ENCODE measurements at places on chromosomes 1 and 21. TPM values are rescaled to one million over a fixed set of nuclear protein-coding genes. Genes with fewer than 3 reads are reported as not detected.
A peak's percentile ranks its signal among the peaks of the same experiment; 100 is the strongest.

DNA sequence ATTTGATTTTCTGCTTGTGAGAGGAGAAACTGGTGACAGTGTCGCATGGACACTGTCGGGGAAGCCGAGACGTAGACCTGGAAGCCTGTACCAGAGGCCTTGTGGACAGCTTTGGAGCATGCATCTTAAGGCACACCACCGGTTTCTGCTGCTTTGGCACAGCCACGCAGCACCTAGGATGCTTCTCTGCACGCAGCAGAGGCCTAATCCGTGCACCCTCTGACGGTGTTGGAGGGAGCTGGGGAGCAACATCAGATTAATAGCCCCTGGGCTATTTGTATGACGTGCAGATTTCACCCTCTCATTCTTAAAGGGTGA lies 30.3 kb downstream of the TEX35 start:
- no peaks in the 10 kb centered on the region for H3K36me3 ChIP-seq
- H3K4me3 ChIP-seq, result peak overlapping the region; percentile 62

- no peak overlapping the region for H3K4me3 ChIP-seq
- no peak for DNase-seq
- peaks cover 34% of the 10 kb centered on the region for H3K4me1 ChIP-seq
These were observed 34.4 kb downstream of the ADGRL2 start for GRCh38 chr1:81834921-81835698.

GRCh38 chr1:58502519-58502918 lies 44.0 kb downstream of the OMA1 start:
- no peaks in the 10 kb centered on the region for H3K27me3 ChIP-seq
- H3K36me3 ChIP-seq, result peaks cover 5% of the 10 kb centered on the region
- DNase-seq, result no peak
- H3K4me3 ChIP-seq, result no peak overlapping the region
- no peak overlapping the region for H3K27ac ChIP-seq
- no peaks in the 10 kb centered on the region for H3K4me1 ChIP-seq

DNA sequence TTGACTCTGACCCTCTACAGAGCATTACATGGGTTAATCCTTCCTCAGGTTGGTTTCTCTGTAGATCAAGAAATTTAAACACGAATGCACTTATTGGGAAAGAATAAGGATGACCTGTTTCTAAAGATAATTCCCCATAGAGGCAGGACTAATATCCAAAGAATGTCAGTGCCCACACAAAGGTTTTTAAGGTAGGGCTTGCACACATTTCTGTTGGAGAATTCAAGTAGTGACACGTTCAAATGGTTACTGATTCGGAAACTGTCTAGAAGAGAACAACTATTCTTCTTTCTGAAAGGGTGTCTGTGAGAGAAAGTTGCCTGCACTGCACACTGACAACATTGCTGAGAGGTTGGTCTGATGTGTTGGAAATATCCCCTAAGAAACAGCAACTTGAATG lies 167.3 kb downstream of the ZNF326 start:
- no peak overlapping the region for H3K27ac ChIP-seq
- no peaks in the 10 kb centered on the region for H3K36me3 ChIP-seq
- H3K4me3 ChIP-seq, result no peak overlapping the region
- H3K4me1 ChIP-seq, result no peaks in the 10 kb centered on the region

The IGSF9 gene
- 5.6 TPM for total RNA-seq

The ZMYND12 gene
- total RNA-seq, result not detected

DNA sequence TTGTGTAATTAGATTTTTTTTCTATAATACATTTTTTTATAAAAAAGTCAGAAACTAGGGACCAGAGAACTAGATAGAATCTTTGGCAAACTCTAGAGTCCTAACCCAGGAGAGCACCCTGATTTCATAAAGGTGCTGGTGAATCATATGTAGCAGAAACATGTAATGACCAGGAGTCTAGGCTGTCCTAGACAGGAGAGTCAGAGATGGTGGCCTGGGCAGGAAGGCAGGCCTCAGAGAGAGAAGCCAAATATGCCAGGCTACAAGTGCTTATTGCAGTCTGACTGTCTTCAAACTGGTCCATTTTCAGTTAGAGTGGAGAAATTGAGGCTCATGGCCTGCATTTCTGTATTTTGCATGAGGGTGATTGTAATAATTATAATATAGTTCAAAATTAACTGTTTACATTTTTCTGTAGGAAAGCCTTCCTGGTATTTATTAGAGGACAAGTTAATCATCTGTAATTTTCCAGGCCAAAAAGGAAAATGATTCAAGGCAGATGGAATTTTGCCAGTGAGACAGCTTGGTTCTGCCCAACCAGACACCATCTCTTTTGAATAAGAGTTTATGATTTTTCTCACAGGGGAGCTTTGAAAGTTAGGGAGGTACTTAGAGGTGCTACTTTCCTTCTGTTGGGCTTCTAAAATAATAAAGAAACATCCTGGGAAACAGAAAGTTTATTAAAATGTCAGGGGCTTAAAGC lies 129.8 kb downstream of the S1PR1 start:
- H3K27me3 ChIP-seq, result no peaks in the 10 kb centered on the region
- H3K4me3 ChIP-seq, result no peak overlapping the region
- no peaks in the 10 kb centered on the region for H3K36me3 ChIP-seq
- DNase-seq, result no peak

The LCE1B gene
- not detected for total RNA-seq

DNA sequence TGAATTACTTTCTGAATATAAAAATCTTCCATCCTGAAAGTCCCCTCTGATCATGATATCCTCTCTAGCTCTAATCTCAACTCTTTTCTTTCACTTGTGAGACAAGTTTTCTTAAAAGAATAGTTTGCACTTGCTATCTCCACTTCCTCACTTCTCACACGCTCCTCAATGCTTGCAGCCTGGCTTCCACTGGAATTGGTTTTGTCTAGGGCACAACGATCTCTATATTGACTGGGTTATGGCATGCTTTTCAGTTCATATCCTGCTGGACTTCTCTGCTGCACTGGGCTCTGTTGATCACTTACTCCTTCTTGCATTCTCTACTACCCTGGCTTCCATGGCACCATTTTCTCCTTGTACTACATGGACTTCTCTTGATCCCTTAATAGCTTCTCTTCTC lies 474 bp downstream of the FCRLA start:
- H3K27ac ChIP-seq, result no peak overlapping the region
- no peak overlapping the region for H3K4me3 ChIP-seq
- no peaks in the 10 kb centered on the region for H3K36me3 ChIP-seq
- H3K4me1 ChIP-seq, result no peaks in the 10 kb centered on the region
- no peaks in the 10 kb centered on the region for H3K27me3 ChIP-seq

DNA sequence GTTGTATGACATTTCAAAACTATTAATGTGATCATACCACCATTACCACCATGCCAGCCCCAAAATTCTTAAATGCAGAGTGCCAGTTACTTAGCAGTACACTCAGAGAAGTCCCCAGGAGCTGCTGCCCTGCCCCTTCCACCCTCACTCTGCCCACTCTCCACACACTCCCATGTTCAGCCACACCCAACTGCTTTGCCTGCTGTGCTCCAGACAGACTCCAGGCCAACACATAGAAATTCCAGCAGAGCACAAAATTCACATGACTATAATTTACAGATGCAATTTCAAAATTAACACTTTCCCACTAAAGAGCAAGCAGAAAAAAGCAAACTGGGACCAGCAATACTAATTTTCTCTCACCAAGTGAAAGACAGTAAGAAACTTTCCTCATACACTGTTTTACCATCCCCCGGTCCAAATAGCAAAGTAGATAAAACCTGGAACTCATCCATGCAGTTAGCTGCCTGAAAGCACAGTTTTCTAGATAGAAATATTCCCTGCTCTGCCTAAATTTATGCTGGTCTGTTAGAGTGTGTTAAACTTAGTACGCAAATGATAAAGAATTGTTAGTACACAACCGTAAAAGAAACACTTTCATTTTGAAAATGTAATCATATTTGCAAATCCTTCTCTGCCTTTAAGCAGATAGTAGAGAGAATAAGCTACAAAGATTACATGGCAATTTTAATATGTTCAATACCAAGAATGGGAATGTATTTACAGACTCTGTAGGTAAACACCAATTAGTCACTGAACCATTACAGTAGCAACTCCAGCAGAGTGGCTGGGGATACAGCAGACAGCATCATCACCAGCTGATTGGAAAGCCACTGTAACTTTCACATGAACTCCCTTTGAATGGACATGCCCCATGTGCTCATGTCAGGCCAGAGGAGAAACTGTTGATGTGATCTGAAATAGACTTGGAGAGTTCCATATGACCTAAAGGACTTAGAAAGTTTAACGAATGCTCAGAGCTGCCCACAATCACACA lies 176.5 kb downstream of the VAV3 start:
- no peaks in the 10 kb centered on the region for H3K36me3 ChIP-seq
- H3K27me3 ChIP-seq, result no peaks in the 10 kb centered on the region
- DNase-seq, result no peak
- peaks cover 5% of the 10 kb centered on the region for H3K4me1 ChIP-seq
- H3K4me3 ChIP-seq, result no peak overlapping the region

- DNase-seq, result no peak
- H3K4me1 ChIP-seq, result peaks cover 26% of the 10 kb centered on the region
- H3K36me3 ChIP-seq, result no peaks in the 10 kb centered on the region
- H3K27ac ChIP-seq, result no peak overlapping the region
- no peak overlapping the region for H3K4me3 ChIP-seq
- H3K27me3 ChIP-seq, result no peaks in the 10 kb centered on the region
These were observed 235.8 kb upstream of the C1orf105 start for GRCh38 chr1:172184506-172185191.

DNA sequence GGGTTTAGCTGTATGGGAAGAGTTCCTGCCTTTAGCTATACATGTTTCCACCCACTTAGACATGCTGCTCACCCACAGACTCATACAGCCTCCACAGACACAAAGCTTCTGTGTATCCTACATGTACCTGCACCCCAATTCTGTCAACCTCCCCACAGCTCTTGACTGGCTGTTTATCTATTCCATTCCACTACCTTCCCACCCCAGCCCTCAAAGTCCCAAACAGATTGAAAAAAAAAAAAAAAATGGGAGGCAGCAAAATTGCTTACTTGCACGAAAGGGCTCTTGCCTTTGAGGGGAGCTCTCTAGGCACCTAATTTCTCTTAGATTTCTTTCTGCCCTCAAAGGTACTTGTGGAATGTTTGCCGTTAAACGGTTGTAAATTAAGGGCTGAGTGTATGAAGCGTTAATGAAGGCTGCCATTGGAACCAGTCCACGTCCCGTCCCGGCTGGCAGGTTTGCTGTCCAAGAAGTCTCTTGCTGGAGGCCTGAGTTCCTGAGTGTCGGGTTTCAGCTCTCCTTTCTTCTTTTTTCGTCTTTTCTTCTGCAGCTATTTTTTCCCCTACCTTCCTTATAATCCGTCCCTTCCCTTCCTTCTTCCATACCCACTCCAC lies 43.6 kb downstream of the PBX1 start:
- H3K36me3 ChIP-seq, result no peaks in the 10 kb centered on the region
- H3K27ac ChIP-seq, result peak overlapping the region; percentile 67
- H3K4me1 ChIP-seq, result peaks cover 97% of the 10 kb centered on the region
- DNase-seq, result no peak

GRCh38 chr1:110462964-110463363 lies 12.0 kb downstream of the PROK1 start:
- H3K4me1 ChIP-seq, result peaks cover 12% of the 10 kb centered on the region
- no peak overlapping the region for H3K27ac ChIP-seq
- H3K4me3 ChIP-seq, result no peak overlapping the region
- H3K36me3 ChIP-seq, result no peaks in the 10 kb centered on the region

GRCh38 chr21:41365377-41366107 lies 3.7 kb downstream of the MX2 start:
- no peak overlapping the region for H3K4me3 ChIP-seq
- H3K27me3 ChIP-seq, result no peaks in the 10 kb centered on the region
- no peak for DNase-seq
- no peak overlapping the region for H3K27ac ChIP-seq

GRCh38 chr1:226987179-226987536 lies 47.1 kb downstream of the COQ8A start:
- no peaks in the 10 kb centered on the region for H3K36me3 ChIP-seq
- no peak overlapping the region for H3K27ac ChIP-seq
- H3K27me3 ChIP-seq, result no peaks in the 10 kb centered on the region
- no peak overlapping the region for H3K4me3 ChIP-seq
- H3K4me1 ChIP-seq, result peaks cover 9% of the 10 kb centered on the region

DNA sequence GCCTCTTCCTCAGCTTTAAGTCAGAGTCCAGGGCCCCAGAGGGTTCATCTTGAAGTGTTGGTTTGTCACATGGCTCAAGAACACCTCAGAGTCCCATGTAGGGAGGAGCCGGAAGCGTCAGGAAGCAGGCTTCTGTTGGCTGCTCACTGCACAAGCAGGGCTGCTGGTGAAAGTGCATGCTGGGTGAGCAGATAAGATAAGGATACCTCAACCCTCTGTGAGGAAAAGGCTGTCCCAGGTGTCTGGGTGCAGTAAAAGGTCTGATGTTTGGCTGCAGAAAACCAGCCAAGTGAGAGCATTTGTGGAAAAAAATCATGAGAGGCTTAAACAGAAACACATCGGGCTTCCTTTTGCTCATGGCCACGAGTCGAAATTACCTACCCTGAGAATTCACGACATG lies 6.2 kb upstream of the TEX35 start:
- no peak overlapping the region for H3K27ac ChIP-seq
- H3K4me3 ChIP-seq, result no peak overlapping the region
- no peaks in the 10 kb centered on the region for H3K36me3 ChIP-seq

- H3K36me3 ChIP-seq, result no peaks in the 10 kb centered on the region
- DNase-seq, result no peak
- H3K27me3 ChIP-seq, result no peaks in the 10 kb centered on the region
- no peaks in the 10 kb centered on the region for H3K4me1 ChIP-seq
- H3K4me3 ChIP-seq, result no peak overlapping the region
These were observed 372.3 kb downstream of the USP25 start for GRCh38 chr21:16102113-16102512.

DNA sequence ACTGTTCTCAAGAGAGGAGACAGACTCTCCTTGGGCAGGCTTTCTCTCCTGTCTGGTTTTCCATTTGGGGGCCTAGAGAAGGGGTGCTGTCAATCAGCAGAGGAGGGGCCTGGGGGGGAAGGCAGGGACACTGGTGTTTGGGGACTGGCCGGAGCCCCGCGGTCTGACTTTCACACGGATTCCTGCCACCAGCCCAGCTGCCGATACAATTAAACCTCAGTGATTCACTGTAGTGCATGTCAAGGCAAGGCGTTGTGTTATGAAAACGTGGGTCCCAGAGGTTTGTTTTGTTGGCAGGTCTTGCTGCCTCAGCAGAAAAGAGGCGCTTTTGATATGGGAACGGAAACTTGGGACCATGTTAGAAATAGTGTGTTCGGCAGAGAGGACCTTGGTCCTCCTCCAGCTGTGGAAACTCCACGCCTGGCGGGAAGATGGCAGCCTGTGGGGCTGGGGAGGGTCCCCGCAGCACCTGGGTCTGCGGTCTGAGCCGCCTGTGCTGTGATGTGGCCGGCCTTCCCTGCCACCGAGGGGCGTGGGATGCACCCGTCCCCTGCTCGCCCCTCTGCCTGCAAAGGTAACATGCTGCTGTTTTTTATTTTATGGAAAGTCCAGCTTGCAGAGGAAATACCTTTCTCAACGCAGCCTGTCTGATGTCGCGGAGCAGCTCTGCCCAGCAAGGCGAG lies 47.6 kb downstream of the SPSB1 start:
- H3K4me1 ChIP-seq, result peaks cover 79% of the 10 kb centered on the region
- H3K27me3 ChIP-seq, result no peaks in the 10 kb centered on the region
- H3K27ac ChIP-seq, result peak overlapping the region; percentile 67
- H3K4me3 ChIP-seq, result no peak overlapping the region
- no peaks in the 10 kb centered on the region for H3K36me3 ChIP-seq
- DNase-seq, result no peak

DNA sequence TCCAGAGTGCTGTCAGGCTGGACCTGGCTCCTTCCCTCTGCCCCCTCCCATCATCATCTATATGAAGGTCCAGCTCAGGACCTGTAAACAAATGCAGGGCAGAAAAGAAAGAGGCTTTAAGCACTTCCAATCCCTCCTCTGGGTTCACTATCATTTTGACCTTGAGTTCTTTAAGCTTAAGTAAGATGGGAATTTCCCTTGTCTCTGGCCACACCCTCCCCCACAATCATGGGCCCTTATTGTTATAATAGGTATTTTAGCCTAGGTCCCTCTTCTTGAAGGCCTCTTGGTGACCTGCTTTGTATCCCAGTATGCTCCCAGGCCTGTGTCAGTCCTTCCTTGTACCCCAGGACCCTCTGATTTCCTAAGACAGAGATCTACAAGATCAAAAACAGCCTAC lies 45.1 kb upstream of the EPS15 start:
- no peaks in the 10 kb centered on the region for H3K36me3 ChIP-seq
- DNase-seq, result no peak
- H3K4me3 ChIP-seq, result no peak overlapping the region
